ENCODE measurements at places on chromosomes 7 and 10.

DNA sequence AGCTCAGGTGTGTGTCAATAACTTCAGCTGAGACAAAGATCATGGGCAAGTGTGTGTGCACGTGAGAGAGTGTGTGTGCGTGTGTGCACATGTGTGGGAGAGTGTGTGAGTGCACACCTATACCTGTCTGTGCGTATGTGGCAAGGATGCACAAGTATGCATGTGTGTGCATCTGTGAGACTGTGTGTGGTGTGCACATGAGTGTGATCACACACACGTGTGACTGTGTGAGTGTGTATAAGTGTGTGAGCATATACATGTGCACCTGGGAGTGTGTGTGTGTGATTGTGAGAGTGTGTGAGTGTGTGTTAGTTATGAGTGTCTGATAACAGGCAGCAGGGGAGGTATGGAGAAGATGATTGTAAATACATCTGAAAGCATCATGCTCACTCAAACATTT, 657.3 kb upstream of the PFKP start:
- no peak for DNase-seq

GRCh38 chr7:6133249-6133648, 102.1 kb downstream of the ANKRD61 start:
- DNase-seq, result no peak

GRCh38 chr7:132511387-132511786, 64.9 kb downstream of the PLXNA4 start:
- no peak for DNase-seq

DNA sequence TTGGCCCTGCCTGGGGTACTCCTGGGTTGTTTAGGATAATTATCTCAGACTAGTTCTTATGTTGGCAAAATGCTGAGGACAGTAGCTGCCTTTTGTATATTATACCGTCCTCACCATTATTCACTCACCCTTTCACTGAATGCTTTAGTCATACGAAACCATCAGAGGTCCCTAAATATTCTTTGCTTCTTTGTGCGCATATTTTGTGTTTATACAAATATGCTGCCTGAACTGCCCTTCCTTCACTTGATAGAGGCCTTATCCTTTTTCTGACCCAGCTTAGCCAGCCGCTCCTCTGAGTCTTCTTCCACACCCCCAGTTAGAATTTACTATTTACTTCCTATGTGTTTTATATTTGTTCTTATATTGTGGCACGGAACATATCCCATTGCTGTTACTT, 70.2 kb upstream of the OSBPL3 start:
- DNase-seq, result no peak

DNA sequence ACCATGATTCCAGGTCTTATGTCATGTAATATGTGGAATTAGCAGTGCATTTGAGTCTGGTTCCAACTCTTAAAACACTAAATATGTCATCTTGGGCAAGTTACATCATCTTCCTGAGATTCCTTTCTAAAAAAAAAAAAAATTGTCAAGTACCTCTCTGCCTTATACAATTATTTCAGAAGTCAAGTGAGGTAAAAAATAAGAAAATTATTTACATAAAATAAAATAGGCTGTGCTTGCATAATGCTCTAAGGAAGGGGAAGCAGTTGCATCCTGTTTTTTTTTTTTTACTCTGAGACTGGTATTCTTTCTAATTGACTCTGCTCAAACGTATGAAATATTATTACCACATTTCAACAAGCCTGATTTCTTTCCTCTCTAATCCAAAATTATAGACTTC, 55.1 kb upstream of the SEMA3A start:
- DNase-seq, result no peak

GRCh38 chr10:11539191-11539868, 72.1 kb downstream of the USP6NL start:
- DNase-seq, result no peak

GRCh38 chr7:48438206-48438605, 266.9 kb downstream of the ABCA13 start:
- no peak for DNase-seq

DNA sequence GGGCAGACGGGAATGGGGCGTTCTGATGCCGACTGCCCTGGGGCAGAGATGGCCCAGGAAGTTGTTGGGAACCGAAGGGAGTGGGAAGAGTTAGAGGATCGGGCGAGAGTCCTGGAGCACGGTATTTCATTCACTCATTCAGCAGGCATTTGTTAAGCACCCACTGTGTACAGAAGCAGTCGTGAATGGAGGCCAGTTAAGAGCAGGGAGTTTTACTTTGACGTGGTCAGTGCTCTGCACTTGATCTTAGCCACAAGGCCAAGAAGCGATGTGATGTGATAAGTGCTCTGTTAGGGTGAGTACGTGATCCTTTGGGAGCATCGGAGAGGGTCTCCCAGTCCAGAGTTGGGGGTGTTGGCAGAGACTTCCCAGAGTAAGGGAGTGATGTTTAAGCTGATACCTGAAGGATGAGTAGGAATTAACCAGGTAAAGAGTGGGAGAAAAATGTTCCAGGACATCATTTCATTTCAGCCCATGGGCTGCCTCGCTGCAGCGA, 890 bp downstream of the ZFYVE27 start:
- no peak for DNase-seq

- DNase-seq, result no peak
Measured at GRCh38 chr10:84563868-84564267, 235.5 kb downstream of the CCSER2 start.

- DNase-seq, result no peak
Measured at GRCh38 chr7:45588466-45588865, 14.3 kb downstream of the ADCY1 start.

- DNase-seq, result no peak
Measured at GRCh38 chr7:155739538-155740143, 72.6 kb downstream of the SHH start.

- no peak for DNase-seq
Measured at GRCh38 chr7:126450269-126450671, 802.5 kb downstream of the GRM8 start.

- no peak for DNase-seq
Measured at GRCh38 chr7:33195264-33195663, 65.9 kb downstream of the BBS9 start.

- no peak for DNase-seq
Measured at GRCh38 chr7:155258226-155258560, 39.5 kb upstream of the INSIG1 start.

- DNase-seq, result no peak
Measured at GRCh38 chr7:82419200-82419599, 24.4 kb downstream of the CACNA2D1 start.

DNA sequence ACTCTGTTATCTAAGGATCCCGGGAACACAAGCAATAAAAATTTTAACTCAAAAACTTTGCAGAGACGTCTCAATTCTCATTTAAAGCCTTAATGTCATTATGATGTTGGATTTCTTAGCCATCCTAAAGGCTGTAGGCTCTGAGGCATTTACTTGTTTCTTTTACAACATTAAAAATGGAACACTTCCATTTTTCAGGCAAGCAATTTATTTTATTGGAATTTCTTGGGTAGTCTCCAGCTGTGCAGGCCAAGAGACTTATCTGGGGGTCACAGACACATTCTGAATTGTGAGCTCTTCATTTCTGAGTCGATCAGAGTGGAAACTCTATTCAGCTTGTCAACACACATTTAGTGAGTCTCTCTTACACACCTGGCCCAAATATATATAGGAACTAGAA, 48.0 kb upstream of the KIF5B start:
- DNase-seq, result no peak

- no peak for DNase-seq
Measured at GRCh38 chr10:23530079-23530478, 91.2 kb downstream of the OTUD1 start.

DNA sequence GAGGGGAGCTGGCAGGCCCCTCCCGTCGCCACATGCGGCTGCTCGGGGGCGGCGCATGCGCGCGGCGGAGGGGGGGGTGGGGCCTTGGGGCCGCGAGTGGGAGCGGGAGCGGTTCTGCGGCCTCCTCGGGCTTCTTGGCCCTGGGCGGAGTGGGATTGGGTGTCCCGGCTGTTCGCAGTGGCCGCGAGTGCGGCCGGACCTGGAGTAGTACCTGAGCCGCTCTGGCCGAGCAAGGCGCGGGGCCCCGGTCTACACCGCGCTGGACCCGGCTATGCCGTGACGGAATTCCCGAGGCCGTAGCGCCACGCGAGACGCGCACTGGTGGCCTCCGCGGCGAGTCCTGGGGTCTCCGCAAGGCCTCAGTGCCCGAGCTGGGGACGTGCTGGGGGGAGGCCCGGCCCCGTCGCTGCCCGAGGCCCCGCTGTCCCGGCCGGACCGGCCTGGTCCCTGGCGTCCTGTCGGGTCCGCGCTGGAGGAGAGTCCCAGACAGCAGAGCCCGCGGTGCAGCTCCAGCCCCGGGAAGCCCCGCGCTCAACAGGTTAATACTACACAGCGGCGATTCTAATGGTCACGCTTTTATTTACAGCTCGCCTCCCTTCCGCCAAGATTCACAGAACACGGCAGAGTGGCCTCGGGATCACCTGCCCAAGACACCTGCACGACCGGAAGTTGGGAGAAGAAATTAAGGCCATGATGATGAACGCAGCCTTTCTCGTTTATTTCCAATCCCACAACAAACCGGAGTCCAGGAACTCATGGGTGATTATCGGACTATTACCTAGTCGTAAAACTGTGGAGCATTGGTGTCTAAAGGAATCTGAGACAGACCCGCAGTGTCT, 671 bp upstream of the PAXIP1 start:
- DNase-seq, result peak; percentile 21

GRCh38 chr10:120375666-120376065, 81.4 kb upstream of the PLPP4 start:
- DNase-seq, result no peak

- DNase-seq, result no peak
Measured at GRCh38 chr7:159227433-159227832, 82.8 kb upstream of the VIPR2 start.

DNA sequence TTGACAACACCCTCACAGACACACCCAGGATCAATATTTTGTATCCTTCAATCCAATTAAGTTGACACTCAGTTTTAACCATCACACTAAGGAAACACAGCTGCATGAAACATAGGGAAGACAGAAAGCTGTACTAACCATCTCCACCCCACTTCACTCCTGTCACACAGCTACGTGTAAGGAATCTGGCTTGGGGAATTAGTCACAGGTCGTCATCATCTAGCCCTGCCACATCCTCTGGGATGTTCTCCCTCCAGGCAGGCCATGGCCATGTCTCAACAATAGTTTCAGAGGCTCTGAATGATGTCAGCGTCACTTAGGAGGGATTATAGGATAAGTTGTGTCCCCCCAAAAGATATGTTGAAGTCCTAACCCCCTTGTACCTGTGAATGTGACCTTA, 10.8 kb upstream of the SEMA3C start:
- no peak for DNase-seq

DNA sequence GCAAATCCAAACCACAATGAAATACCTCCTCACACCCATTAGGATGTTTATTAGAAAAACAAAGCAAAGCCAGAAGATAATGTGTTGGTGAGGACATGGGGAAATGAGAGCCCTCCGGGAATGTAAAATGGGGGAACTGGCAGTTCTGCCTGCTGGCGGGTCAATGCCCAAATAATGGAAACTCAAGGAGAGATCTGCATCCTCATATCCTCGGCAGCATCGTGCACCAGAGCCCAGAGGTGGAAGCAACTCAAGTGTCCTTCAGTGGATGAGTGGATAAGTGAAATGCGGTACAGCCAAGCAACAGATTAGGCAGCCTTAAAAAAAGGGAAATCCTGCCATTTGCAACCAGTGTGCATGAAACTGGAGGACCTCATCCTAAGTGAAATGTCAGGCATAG, 325.2 kb downstream of the WDR37 start:
- DNase-seq, result no peak

- DNase-seq, result no peak
Measured at GRCh38 chr7:80661729-80662128, 23.3 kb downstream of the CD36 start.

DNA sequence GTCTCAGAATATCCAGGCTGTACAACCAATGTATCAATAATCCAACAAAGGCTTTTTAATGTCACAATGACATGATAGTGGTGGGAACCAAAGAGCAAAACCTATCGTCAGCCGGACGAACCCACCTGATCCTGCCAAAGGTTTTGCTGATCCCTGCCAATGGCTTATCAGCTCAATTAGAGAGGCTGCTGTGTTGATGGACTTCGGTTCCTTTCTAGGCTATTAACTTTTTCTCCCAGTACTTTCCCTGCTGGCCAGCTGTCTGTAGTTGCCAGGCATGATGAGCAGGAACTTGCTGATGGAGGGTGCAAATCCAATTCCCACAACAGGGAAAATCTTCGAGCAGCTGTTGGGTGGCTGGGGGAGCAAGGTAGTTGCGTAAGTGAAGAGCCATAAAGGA, 2.4 kb downstream of the LMOD2 start:
- DNase-seq, result no peak

DNA sequence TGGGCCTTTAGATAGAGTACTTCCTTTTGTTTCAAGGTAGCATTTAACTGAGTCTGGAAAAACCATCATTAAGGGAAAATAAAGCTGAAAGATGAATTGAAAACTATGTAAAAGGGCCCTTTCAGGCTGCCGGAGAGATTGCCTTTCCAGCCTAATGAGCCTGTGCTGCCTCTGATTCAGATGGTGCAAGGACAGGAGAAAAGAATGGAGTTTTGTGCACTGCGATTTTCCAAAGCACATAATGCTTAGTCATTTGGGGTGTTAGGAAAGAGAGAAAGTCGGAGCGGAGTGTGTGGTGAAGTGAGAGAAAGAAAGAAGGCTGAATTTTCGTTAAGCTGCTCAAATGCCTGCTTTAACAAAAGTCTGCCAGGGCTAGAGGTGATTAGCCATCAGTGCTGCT, 259.7 kb downstream of the PAXIP1 start:
- DNase-seq, result no peak

DNA sequence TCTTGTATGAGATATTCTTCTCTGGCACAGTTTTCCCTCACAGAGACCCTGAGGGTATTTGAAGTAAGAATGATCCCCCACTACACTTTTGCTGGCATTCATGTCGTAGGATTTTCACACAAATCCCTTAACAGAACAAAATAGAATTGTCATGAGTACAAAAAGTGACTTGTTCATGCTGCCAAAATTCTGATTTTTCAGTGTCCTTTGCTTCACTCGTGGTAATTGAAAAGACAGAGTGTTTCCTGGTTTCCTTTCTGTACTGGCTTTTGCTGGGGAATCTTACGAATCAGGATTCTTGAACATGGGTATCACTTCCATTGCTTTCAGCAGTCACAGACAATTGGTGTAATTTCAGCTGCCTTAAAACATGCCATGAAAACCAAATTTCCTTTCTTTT, 756.3 kb downstream of the REEP3 start:
- DNase-seq, result no peak

DNA sequence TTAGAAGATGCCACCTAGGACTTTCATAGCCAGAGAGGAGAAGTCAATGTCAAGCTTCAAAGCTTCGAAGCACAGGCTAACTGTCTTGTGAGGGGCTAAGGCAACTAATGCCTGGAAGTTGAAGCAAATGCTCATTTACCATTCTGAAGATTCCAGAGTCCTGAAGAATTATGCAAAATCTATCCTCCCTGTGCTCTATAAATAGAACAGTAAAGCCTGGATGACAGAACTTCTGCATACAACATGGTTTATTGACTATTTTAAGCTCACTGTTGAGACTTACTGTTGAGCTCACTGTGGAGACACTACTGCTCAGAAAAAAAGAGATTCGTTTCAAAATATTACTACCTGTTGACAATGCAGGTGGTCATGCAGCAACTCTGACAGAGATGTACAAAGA, 28.6 kb downstream of the TNS3 start:
- DNase-seq, result no peak
